Epithelial cell of proximal tubule (primary cell): ENCODE measurements at places on chromosomes 5 and 9. TPM values are rescaled to one million over a fixed set of nuclear protein-coding genes. Genes with fewer than 3 reads are reported as not detected.

The DDX4 gene
- total RNA-seq: not detected in 2 replicates

The PCDHGC4 gene
- 0.07 and 0.46 TPM in 2 replicates for total RNA-seq

The VCAN gene
- total RNA-seq: 185 and 323 TPM in 2 replicates

The PCDHA6 gene
- not detected in 2 replicates for total RNA-seq

The ZBED3 gene
- 3.3 and 5.1 TPM in 2 replicates for total RNA-seq

The TTC16 gene
- total RNA-seq: not detected in 2 replicates
